ENCODE measurements at places on chromosomes 1 and 21.

DNA sequence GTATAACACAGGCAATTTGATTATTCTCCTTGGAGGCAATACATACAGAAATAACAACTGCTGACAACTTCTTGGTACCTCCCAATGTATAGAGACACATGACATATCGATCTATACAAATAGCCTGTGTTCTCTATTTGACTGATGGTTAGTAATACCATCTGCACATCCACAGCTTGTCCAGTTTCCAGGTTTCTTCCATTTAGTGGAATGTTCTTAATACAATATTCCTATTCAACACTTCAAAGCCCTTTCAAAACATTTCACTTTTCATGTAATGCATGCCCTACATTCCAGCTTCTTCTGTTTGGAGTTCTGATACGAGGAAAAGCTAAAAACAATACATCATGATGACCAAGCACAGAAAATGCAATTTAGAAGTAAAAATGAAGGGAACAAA lies 37.0 kb upstream of the GORAB start:
- no peak for DNase-seq

DNA sequence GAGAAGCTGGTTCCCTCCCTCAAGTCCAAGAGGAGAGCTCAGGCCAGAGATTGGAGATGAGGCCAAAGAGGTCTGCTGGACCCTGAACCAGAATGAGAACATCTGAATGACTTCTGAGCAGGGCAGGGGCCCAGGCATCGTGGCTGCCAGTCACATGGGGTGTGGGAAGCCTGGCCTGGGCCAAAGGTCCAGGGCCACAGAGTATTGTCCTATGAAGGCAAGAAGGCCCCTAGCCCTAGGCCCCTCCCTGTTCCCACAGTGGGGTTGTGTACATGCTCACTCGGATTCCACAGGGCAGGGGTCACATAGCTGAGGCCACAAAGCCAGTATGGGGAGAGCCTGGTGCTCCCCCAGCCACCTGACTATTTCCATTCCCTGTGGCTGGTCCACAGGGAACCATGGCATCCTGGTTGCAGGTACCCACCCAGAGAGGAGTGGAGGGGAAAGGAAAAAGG lies 18.5 kb upstream of the SLC1A7 start:
- no peak for DNase-seq

GRCh38 chr1:8545078-8545477 lies 227.2 kb downstream of the SLC45A1 start:
- peak; percentile 33 for DNase-seq

DNA sequence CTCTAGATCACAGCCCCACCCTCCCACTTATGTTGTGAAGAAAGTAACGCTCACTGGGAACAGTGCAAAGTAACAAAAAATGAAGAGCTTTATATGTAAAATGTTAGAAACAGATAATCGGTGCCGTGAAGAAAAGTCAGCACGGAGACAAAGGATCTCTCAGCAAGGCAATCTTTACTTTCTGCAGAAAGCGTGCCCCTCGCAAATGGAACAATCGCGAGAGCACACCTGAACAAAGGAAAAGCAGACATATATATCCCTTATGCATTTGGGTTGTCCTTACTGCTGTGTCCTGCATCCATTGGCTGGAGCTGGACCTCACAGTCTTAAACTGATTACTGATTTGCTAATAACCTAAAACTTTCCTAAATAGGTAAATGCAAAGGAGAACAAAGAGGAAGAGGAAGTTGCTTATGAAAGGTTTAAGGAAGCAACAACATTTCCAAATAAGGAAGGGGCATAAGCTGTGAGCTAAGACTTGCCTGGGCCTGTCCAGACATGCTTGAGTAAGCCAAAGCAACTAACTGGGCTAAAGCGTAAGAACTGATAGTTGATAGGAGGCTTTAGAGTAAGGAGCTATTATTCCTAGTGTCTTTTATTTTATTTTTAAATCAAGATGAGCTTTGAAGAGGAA lies 89.7 kb downstream of the GTF2B start:
- DNase-seq: no peak

DNA sequence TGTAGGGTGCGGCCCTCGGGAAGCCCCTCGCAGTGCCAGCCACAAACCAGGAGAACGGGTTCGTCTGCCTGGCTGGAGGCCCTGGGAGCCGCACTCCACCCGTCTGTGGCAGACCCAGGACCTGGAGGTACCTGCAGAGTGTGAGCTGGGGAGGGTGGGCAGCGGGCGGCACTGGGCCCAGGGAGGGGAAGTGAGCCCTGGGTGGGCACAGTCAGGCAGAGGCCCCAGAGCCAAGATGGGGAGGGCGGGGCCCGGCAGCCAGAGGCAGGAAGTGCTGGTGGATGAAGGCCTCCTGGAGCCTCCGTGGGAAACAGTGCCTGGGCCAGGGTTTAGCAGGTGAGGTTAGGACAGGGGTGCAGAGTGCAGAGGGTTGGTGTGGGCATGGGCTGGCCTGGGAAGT lies 4.0 kb upstream of the PEX10 start:
- peak; percentile 25 for DNase-seq

DNA sequence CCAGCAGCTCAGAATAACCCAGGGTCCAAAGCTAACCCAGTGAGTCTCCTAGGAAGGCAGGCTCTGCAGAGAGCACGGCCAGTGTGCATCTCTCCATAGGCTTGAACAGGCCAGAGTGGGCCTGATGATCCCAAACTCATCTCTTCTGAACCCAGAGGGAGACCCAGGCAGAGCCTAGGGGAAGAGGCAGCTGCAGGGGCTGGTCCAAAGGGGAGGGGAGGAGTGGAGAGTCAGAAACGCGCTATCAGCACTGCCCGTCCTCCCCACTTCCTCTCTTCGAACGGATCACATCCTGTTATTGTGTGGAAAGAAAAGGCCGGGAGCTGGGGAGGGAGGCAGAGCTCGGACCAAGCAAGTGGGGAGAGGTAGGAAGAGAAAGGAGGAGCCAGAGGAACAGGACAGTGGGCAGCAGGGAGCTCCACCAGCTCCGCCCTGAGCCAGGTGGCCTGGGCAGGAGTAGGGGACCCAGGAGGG lies 20.2 kb downstream of the TAL1 start:
- no peak for DNase-seq

DNA sequence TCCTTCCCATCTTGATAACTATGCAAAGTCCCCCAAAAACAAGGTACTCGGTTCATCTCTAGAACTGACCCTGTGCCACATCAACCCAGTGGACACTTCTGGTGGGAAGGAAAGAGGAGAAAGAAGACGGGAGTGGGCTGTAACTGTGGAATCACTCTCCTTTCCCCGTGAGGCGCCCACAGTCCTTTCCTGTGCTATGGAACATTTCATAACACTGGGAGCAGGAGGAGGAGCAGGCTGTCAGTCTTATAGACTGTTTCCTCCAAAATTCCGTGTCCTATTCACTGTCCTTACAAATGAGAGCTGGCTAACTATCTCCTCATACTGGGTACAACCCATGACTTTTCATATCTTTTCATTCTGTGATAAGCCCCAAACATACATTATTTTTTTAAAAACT lies 40.7 kb downstream of the PLEKHA6 start:
- DNase-seq: no peak

DNA sequence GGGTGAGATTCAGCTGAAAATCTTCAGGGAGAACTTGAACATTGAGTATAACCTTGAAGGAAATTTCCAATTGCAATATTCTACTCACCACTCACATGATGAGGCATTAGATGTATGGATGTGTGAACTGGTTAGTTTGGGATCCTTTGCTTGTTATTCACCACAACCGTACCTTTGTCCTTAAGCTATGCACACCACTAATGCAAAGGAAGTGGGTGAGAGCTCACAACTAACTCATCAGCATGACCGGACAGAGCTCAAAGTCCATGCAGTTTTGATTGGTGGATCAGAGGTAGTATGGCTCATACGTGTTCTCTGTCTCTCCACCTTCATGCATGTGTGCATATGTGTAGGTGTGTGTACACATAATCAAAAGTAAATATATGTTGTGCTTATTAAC lies 43.5 kb upstream of the MROH9 start:
- no peak for DNase-seq

DNA sequence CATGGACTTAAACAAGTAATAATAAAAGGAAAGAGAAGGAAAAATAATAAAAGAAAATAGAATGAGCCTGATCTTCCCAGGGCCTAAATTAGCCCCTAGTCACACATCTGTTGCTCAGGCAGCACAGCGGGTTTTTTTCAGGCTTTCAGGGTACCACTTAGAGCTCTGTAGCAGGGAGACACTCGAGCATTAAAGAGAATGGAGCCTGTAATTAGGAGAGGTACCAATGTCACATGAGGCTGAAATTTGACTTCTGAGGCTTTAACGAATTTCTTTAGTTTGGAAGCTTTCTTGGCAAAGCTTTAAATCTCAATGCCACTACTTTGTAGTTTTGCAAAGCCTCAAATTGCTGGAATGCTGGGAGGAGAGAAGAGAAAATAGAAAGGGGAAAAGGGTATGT lies 116.3 kb downstream of the AK5 start:
- no peak for DNase-seq
